ENCODE measurements at places on chromosomes 5 and 9. TPM values are rescaled to one million over a fixed set of nuclear protein-coding genes. Genes with fewer than 3 reads are reported as not detected.

The GALNT10 gene
- total RNA-seq = 50.5 TPM

The NMUR2 gene
- not detected for total RNA-seq

The CCIN gene
- 0.13 TPM for total RNA-seq

The ADGRD2 gene
- total RNA-seq = not detected

The TPPP gene
- 0.98 TPM for total RNA-seq

The PPP2CA gene
- total RNA-seq = 184 TPM

The LCN2 gene
- total RNA-seq = 1.0 TPM

The EIF4E1B gene
- total RNA-seq = not detected

The MRNIP gene
- total RNA-seq = 33.0 TPM

The SLC34A1 gene
- total RNA-seq = not detected

The RC3H2 gene
- 57.6 TPM for total RNA-seq

The IFNE gene
- 0.44 TPM for total RNA-seq

The RAB24 gene
- 37.2 TPM for total RNA-seq

The DNM1 gene
- 18.7 TPM for total RNA-seq

The RNF208 gene
- total RNA-seq = 11.5 TPM

The GEMIN5 gene
- total RNA-seq = 29.5 TPM

The FOXD4L4 gene
- 0.10 TPM for total RNA-seq

The ANKRD20A1 gene
- 1.9 TPM for total RNA-seq

The C6 gene
- total RNA-seq = 0.13 TPM

The SAXO1 gene
- not detected for total RNA-seq

The RNF180 gene
- 7.8 TPM for total RNA-seq

The SLC36A3 gene
- not detected for total RNA-seq

The NDUFA8 gene
- total RNA-seq = 55.5 TPM

The PKD2L2 gene
- not detected for total RNA-seq

The PCDHGB1 gene
- total RNA-seq = 2.0 TPM

The SVEP1 gene
- 0.05 TPM for total RNA-seq

The ABLIM3 gene
- 12.9 TPM for total RNA-seq

The TRPM6 gene
- total RNA-seq = 0.05 TPM

The CER1 gene
- not detected for total RNA-seq

The NR3C1 gene
- 52.6 TPM for total RNA-seq

The CCDC69 gene
- total RNA-seq = 2.1 TPM

The TMEM171 gene
- 2.1 TPM for total RNA-seq

The SMIM32 gene
- 0.31 TPM for total RNA-seq

The PCDHGA12 gene
- total RNA-seq = 0.21 TPM

The LSM11 gene
- total RNA-seq = 1.6 TPM

The ENG gene
- 25.1 TPM for total RNA-seq

The NUDT12 gene
- total RNA-seq = 9.2 TPM

The MORN5 gene
- not detected for total RNA-seq

The MARCOL gene
- not detected for total RNA-seq

The OR13J1 gene
- total RNA-seq = not detected

The ALG2 gene
- 20.8 TPM for total RNA-seq

The PCDHGA3 gene
- total RNA-seq = not detected

The XPA gene
- total RNA-seq = 7.1 TPM

The IL4 gene
- total RNA-seq = not detected

The EGR1 gene
- 12.0 TPM for total RNA-seq

The PTGR1 gene
- total RNA-seq = 46.0 TPM
